Regular cardiac myocyte (primary cell): ENCODE measurements at places on chromosomes 2 and 18. TPM values are rescaled to one million over a fixed set of nuclear protein-coding genes. Genes with fewer than 3 reads are reported as not detected.

CCDC74A gene
- total RNA-seq: 5.0 and 15.2 TPM in 2 replicates

ABHD1 gene
- total RNA-seq: under 0.01 and 0.28 TPM in 2 replicates

SIX3 gene
- total RNA-seq: not detected in 2 replicates

PDCD1 gene
- not detected in 2 replicates for total RNA-seq

CFC1 gene
- total RNA-seq: not detected in 2 replicates

PTPRN gene
- total RNA-seq: 2.1 and 12.7 TPM in 2 replicates

UGT1A10 gene
- total RNA-seq: not detected in 2 replicates

MREG gene
- 2.1 and 4.5 TPM in 2 replicates for total RNA-seq
